ENCODE measurements at places on chromosomes 7 and 10. TPM values are rescaled to one million over a fixed set of nuclear protein-coding genes. Genes with fewer than 3 reads are reported as not detected.

- no peak for DNase-seq
These were observed 95.0 kb downstream of the GRB10 start for GRCh38 chr7:50687575-50688225.

LRRC17 gene
- 33.7 TPM for polyA plus RNA-seq

DNA sequence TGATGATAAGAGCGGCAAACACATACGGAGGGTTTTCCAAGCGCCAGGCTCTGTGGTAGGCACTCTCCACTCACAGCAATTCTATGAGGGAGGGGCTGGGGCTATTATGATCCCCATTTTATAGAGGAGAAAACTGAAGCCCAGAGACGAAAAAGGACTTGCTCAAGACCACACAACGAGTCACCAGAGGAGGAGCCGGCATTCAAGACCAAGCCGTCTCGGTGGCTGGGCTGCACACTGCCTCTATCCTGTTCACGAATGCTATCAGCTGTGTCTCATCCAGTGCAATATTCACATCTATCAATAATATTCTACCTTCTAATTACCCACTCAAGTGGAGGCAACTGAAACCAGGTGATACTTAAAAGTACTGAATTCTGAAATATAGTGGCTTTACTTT is 67.8 kb upstream of the NMT2 start:
- DNase-seq: no peak

MACC1 gene
- not detected for polyA plus RNA-seq

DNA sequence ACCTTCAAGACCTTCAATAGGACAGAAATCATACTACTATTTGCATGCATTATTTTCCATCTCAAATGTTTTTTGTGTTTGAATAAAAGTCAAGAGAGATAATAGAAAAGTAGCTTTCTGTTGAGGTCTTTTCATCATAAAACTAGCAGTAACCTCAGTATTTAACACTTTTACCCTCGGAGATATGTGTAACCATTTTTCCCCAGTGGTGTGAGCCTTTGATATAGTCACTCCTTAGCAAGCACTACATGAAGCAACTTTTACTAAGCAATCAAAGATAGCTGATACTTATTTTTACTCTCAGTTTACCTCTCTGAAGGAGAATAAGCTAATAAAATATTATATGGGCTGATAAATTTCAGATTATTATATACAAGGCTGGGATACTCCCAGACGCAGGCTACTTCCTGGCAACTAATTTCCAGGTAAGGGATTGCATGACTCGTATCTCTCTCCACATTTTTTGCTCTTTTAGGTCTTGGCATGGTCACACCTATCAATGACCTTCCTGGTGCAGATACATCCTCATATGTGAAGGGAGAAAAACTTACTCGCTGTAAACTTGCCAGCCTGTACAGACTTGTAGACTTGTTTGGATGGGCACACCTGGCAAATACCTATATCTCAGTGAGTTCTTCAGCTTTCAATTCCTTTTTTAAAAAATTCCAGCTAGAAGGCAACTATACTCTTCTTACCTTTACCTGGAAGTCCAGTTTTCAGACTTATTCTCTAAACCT is 91.5 kb upstream of the MXI1 start:
- no peak for DNase-seq

PAPSS2 gene
- polyA plus RNA-seq: 20.2 TPM

- DNase-seq: no peak
These were observed 9.1 kb downstream of the UNCX start for GRCh38 chr7:1241603-1242255.

- DNase-seq: peak; percentile 69
These were observed 19.9 kb upstream of the MAP3K8 start for GRCh38 chr10:30413996-30414576.

GRCh38 chr10:49297818-49298670 is 926 bp upstream of the C10orf71 start:
- no peak for DNase-seq

Data from endothelial cell of umbilical vein (primary cell).